ENCODE measurements at places on chromosomes 7 and 10. TPM values are rescaled to one million over a fixed set of nuclear protein-coding genes. Genes with fewer than 3 reads are reported as not detected.

Gene TMEM270
- total RNA-seq = not detected

Gene UPK3B
- total RNA-seq = 12.8 TPM

Gene TRPV5
- not detected for total RNA-seq

Gene BNIP3
- total RNA-seq = 98.0 TPM

Gene CYP26C1
- total RNA-seq = not detected

Gene H2BK1
- 1.1 TPM for total RNA-seq

Measured in ovary (tissue), 10 donors.